ENCODE measurements at places on chromosomes 1 and 21. TPM values are rescaled to one million over a fixed set of nuclear protein-coding genes. Genes with fewer than 3 reads are reported as not detected.

DNA sequence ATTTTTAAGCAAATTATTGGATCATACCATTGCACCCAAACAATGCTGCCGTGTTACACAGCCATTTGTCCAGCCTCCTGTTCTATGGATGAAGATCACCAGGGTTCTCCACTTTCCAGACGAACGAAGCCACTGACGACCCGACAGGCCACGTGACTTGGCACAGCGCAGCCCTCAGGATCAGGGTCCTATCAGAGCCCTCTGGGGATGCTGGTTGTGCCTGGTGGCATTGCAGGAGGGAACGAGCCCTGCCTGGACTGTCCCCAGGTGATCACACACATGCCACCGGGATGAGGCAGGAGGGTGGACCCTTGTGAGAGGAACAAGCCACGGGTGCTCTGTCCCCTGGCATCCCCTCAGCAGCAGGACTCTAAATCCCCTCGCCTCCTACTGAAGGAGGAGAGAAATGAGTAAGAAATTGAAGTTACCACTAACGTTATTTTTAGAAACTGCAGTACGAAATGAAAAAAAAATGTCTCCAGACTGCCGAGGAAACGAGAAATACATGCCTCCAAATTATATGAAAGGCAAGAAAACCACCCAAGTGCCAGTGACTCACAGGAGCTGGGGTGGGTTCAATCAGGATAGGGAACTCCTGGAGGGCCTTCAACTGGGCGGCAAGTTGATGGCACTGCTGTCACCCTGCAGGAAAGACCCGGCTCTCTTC, 58.7 kb upstream of the PDE9A start:
- H3K27ac ChIP-seq = no peak overlapping the region
- DNase-seq = no peak
- no peaks in the 10 kb centered on the region for H3K27me3 ChIP-seq
- no peaks in the 10 kb centered on the region for H3K36me3 ChIP-seq

GRCh38 chr1:70247768-70248167, 26.6 kb downstream of the SRSF11 start:
- no peaks in the 10 kb centered on the region for H3K27me3 ChIP-seq
- H3K27ac ChIP-seq = no peak overlapping the region
- peaks cover 5% of the 10 kb centered on the region for H3K36me3 ChIP-seq

- no peaks in the 10 kb centered on the region for H3K4me1 ChIP-seq
- H3K4me3 ChIP-seq = no peak overlapping the region
- no peak for DNase-seq
- no peak overlapping the region for H3K27ac ChIP-seq
Measured at GRCh38 chr1:117712621-117713020, 106.8 kb downstream of the TENT5C start.

DNA sequence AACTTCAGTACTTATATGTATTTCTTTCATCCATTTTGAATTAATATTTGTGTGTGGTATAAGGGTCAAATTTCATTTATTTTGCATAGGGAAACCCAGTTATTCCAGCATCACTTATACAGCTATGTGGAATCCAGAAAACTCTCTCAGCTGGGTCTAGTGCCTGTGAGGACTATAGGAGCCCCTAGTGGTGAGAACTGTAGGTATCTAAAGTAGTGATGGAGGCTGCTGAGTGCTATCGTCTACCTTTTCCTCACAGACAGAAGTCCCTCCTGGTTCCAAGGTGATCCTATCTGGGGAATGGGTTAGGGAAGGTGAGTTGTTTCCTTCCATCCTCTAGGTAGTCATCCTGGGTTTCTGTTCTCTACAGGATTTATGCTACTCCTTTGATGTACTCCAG, 352.0 kb upstream of the C1orf87 start:
- H3K27ac ChIP-seq = no peak overlapping the region
- no peaks in the 10 kb centered on the region for H3K4me1 ChIP-seq
- H3K27me3 ChIP-seq = no peaks in the 10 kb centered on the region
- no peaks in the 10 kb centered on the region for H3K36me3 ChIP-seq
- no peak for DNase-seq
- H3K4me3 ChIP-seq = no peak overlapping the region

DNA sequence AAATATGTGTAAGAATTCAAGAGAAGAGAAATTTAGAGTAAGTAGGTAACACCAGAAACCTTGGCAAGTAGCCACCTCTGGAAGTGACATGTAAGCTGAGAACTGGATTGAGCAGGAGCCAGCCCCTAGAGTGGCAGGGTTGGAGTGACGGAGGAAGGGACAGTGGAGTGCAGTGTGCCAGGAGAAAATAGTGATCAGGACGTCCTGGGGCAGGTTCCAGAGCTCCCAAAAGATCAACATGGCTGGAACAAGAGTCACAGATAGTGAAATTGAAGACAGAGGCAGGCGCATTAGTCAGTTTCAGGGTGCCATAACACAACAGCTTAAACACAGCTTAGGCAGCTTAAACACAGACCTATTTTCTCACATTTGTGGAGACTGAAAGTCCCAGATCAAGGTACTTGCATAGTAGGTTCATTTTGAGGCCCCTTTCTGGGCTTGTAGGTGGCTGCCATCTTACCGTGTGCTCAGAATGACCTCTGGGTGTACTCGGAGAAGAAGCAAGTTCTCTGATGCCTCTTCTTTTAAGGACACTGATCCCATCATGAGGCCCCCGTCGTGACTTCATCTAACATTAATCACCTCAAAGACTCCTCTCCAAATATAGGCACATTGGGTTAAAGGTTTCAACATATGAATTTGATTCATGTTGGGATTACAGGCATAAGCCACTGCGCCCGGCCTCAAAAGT, 37.2 kb downstream of the GNPAT start:
- H3K27me3 ChIP-seq = no peaks in the 10 kb centered on the region
- H3K4me1 ChIP-seq = no peaks in the 10 kb centered on the region
- peaks cover 9% of the 10 kb centered on the region for H3K36me3 ChIP-seq
- no peak for DNase-seq
- H3K27ac ChIP-seq = no peak overlapping the region

- no peaks in the 10 kb centered on the region for H3K4me1 ChIP-seq
- H3K36me3 ChIP-seq = no peaks in the 10 kb centered on the region
Measured at GRCh38 chr1:1202831-1203560, 3.4 kb downstream of the TNFRSF18 start.

GRCh38 chr1:179757933-179758332, 14.8 kb downstream of the FAM163A start:
- no peak for DNase-seq
- no peaks in the 10 kb centered on the region for H3K27me3 ChIP-seq
- no peak overlapping the region for H3K4me3 ChIP-seq
- H3K27ac ChIP-seq = no peak overlapping the region

DNA sequence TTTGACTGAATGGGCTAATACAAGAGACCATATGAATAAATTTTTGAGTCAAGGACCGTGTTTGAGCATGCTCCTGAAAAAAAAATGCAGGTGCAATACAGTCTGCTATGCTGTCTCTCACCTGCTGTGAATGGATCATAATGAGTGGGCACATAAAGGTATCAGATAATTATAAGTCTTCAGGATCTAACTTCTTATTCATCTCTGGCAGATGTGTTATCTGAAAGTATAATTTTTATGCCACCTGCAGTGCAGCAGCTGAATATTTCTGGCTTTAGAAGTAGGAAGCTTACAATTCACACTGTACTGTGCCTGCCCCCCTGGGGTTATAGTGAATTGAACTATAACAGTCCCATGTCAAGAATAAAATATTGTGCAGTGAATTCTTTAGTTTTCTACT, 333.3 kb downstream of the MRPL39 start:
- H3K4me3 ChIP-seq = no peak overlapping the region
- no peak overlapping the region for H3K27ac ChIP-seq
- no peaks in the 10 kb centered on the region for H3K36me3 ChIP-seq

- H3K4me1 ChIP-seq = peaks cover 2% of the 10 kb centered on the region
- peak overlapping the region; percentile 50 for H3K4me3 ChIP-seq
- H3K27ac ChIP-seq = no peak overlapping the region
- DNase-seq = no peak
- H3K27me3 ChIP-seq = no peaks in the 10 kb centered on the region
- H3K36me3 ChIP-seq = no peaks in the 10 kb centered on the region
Measured at GRCh38 chr1:23018661-23019093, 591 bp upstream of the KDM1A start.

DNA sequence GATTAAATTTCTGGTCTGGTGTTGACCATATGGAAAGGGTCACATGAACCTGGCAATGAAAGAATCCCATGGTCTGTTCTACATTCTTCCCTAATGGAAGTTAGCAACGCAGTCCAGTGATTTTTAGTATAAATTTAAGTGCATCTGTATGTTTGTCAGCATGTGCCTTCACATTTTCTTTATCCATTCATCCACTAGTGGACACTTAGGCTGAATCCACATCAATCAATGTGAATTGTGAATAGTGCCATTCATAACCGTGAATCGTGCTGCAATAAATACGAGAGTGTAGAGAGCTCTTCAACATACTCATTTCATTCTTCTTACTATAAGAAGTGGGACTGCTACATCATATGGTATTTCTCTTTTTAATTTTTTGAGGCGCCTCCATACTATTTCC, 12.7 kb upstream of the IFI16 start:
- no peak for DNase-seq
- H3K36me3 ChIP-seq = no peaks in the 10 kb centered on the region
- no peak overlapping the region for H3K27ac ChIP-seq
- no peaks in the 10 kb centered on the region for H3K4me1 ChIP-seq

DNA sequence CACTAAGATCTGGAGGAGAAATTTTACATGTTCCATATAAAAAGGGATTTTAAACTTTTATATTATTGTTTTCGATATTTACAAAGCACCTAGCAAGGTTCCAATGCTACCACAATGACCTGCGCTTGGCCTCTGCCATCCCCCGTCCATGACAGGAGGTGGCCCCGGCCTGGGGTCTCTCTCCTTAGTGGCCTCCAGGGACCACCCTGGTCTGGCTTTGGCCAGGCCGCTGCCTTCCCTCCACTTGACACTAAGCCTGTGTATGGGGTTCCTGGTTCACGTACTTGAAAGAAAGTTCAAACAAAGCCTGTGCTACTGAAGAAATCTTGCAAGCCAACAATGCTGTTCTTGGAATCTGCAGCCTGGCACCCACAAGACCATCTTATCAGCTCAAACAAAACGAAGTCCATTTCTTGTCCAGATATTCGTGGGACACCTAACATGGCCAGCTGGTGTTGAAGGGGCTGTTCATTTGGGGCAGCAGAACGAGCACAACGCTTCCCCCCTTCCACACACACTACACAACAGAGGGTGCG, 12.8 kb downstream of the PRDM15 start:
- no peaks in the 10 kb centered on the region for H3K36me3 ChIP-seq
- no peak for DNase-seq
- H3K27ac ChIP-seq = no peak overlapping the region
- no peaks in the 10 kb centered on the region for H3K4me1 ChIP-seq

DNA sequence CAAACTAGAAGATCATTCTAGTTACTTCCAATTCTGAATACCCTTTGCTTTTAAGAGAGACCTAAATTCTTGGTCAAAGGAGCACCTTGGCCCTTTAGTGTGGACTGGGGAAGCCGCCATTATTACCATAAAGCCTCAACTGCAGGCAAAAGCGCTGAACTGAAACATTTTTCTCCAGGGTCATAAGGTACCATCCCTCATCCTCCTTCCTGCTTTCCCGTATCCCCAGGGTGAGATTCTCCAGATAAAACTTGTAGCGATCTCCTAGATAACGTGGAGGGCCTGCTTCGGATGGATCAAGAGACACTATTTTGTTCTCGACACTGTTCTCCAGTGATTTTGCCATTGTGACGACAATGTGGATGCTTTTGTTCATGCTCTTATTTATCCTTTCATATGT, 9.8 kb downstream of the SLAMF1 start:
- H3K4me1 ChIP-seq = no peaks in the 10 kb centered on the region
- H3K4me3 ChIP-seq = no peak overlapping the region
- H3K27me3 ChIP-seq = no peaks in the 10 kb centered on the region
- no peaks in the 10 kb centered on the region for H3K36me3 ChIP-seq
- no peak overlapping the region for H3K27ac ChIP-seq

- no peak for DNase-seq
- H3K4me3 ChIP-seq = no peak overlapping the region
- no peak overlapping the region for H3K27ac ChIP-seq
- H3K27me3 ChIP-seq = no peaks in the 10 kb centered on the region
- no peaks in the 10 kb centered on the region for H3K4me1 ChIP-seq
Measured at GRCh38 chr1:203818399-203818798, 23.0 kb downstream of the ZBED6 start.

DNA sequence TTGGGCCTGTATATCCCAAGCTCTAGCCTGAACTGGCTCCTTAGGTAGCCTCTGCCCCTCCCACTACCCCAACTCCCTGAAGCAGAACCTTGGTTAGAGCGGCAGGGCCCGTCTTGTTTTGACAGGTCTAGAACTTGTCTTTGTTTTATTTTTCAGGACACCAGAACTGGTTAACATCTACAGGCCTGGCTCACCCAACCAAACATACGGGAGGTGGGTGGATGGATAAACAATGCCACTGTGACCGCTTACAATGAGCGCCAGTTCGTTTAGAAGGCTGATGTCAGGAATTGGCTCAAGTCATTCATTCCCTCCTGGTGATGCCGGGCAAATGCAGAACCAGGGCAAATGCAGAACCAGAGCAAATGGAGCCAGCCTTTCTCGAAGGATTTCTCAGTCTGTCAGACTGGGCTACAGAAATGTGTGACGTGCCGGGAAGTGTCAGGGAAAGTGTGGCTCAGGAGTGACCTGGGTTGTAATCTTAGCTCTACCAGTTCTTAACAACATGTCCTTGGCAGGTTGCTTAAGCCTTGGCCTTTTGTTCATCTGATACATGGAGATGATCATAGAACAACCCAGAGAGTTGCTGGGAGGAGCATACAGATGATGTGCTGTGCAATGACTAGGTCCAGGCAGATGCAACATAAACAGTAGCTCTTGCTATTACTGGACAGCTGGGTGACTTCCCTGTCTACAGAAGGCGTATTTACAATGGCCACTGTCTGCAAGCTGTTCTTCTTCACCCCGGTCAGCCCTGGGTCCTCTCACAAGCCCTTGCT, 30.5 kb upstream of the BTG2 start:
- peaks cover 4% of the 10 kb centered on the region for H3K4me1 ChIP-seq
- DNase-seq = no peak
- no peaks in the 10 kb centered on the region for H3K27me3 ChIP-seq
- no peak overlapping the region for H3K4me3 ChIP-seq

DNA sequence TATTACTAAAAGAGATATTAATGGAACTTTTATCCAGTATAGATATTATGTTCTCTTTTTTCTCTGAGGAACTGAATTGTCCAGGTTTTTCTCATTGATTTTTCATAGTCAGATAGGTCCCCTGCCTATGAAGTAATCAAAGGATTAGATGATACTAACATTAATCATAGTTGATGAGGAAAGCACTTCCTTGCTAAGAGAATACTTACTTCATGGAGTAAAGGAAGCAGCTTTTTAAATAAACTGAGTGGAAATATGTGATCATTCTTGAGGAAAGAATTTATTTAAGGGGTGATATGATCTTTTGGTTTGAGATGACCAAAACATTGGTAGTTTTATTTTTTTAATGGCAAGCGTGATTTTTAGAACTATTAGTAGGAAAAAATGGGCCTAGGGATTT, 58.9 kb downstream of the SWT1 start:
- DNase-seq = no peak
- no peak overlapping the region for H3K27ac ChIP-seq
- H3K4me3 ChIP-seq = no peak overlapping the region
- H3K27me3 ChIP-seq = no peaks in the 10 kb centered on the region
- no peaks in the 10 kb centered on the region for H3K4me1 ChIP-seq
- H3K36me3 ChIP-seq = peaks cover 1% of the 10 kb centered on the region

The PGLYRP3 gene
- not detected for total RNA-seq

The SLC9C2 gene
- not detected for total RNA-seq

The RGS8 gene
- 0.10 TPM for total RNA-seq

The BARHL2 gene
- total RNA-seq = not detected

The C1orf122 gene
- total RNA-seq = 34.0 TPM

The TFAP2E gene
- 1.0 TPM for total RNA-seq

The S100A16 gene
- 83.4 TPM for total RNA-seq

The PDXK gene
- total RNA-seq = 90.7 TPM

The NFASC gene
- 36.2 TPM for total RNA-seq

The UBR4 gene
- total RNA-seq = 174 TPM

The GBP5 gene
- total RNA-seq = 7.9 TPM

The GDAP2 gene
- 32.8 TPM for total RNA-seq

The FAM177B gene
- 0.18 TPM for total RNA-seq

The CHIA gene
- not detected for total RNA-seq

Measured in aorta (tissue), 5 donors.